ENCODE measurements at places on chromosomes 2 and 18. TPM values are rescaled to one million over a fixed set of nuclear protein-coding genes. Genes with fewer than 3 reads are reported as not detected.

KCNG2 gene
- polyA plus RNA-seq = 0.13 TPM

SEPTIN10 gene
- polyA plus RNA-seq = 47.7 TPM

APCDD1 gene
- polyA plus RNA-seq = 0.31 TPM

FHOD3 gene
- polyA plus RNA-seq = 2.7 TPM

KIAA2012 gene
- 0.07 TPM for polyA plus RNA-seq

SLC16A14 gene
- polyA plus RNA-seq = 0.57 TPM

APLF gene
- 2.4 TPM for polyA plus RNA-seq

ST8SIA5 gene
- 3.0 TPM for polyA plus RNA-seq

TM4SF20 gene
- polyA plus RNA-seq = 0.12 TPM

GAREM2 gene
- 3.8 TPM for polyA plus RNA-seq

GNLY gene
- not detected for polyA plus RNA-seq

G6PC2 gene
- not detected for polyA plus RNA-seq

DPP4 gene
- 1.0 TPM for polyA plus RNA-seq

COL4A4 gene
- 1.3 TPM for polyA plus RNA-seq

FOXD4L1 gene
- polyA plus RNA-seq = not detected

ABCG5 gene
- 0.14 TPM for polyA plus RNA-seq

ALK gene
- not detected for polyA plus RNA-seq

GPR39 gene
- polyA plus RNA-seq = 0.17 TPM

TSGA10 gene
- 24.2 TPM for polyA plus RNA-seq

HJURP gene
- polyA plus RNA-seq = 49.4 TPM

DNAJC27 gene
- 1.9 TPM for polyA plus RNA-seq

LIMS3 gene
- polyA plus RNA-seq = 0.87 TPM

DOK6 gene
- polyA plus RNA-seq = 0.21 TPM

PDE11A gene
- polyA plus RNA-seq = 0.02 TPM

CNGA3 gene
- polyA plus RNA-seq = not detected

TMEM169 gene
- 1.4 TPM for polyA plus RNA-seq

CTLA4 gene
- polyA plus RNA-seq = not detected

NTSR2 gene
- not detected for polyA plus RNA-seq

CFC1 gene
- 0.28 TPM for polyA plus RNA-seq

ITGA4 gene
- polyA plus RNA-seq = 1.2 TPM

DSEL gene
- 5.7 TPM for polyA plus RNA-seq

MREG gene
- polyA plus RNA-seq = 19.4 TPM

MYCN gene
- polyA plus RNA-seq = 50.8 TPM

IL37 gene
- polyA plus RNA-seq = not detected

TUBA3E gene
- polyA plus RNA-seq = 0.31 TPM

DSC2 gene
- polyA plus RNA-seq = 7.9 TPM

OR6B2 gene
- not detected for polyA plus RNA-seq

B3GNT7 gene
- 47.1 TPM for polyA plus RNA-seq

CIB4 gene
- not detected for polyA plus RNA-seq

MRPS9 gene
- 65.2 TPM for polyA plus RNA-seq

ERMN gene
- polyA plus RNA-seq = 0.17 TPM

HOXD10 gene
- polyA plus RNA-seq = not detected

AQP12B gene
- not detected for polyA plus RNA-seq

SP140 gene
- polyA plus RNA-seq = 0.70 TPM

DCAF17 gene
- 11.0 TPM for polyA plus RNA-seq

MSH6 gene
- polyA plus RNA-seq = 86.9 TPM

MSTN gene
- polyA plus RNA-seq = not detected

EGR4 gene
- not detected for polyA plus RNA-seq

ARHGEF33 gene
- polyA plus RNA-seq = 1.6 TPM

KLHL30 gene
- polyA plus RNA-seq = not detected

ABHD1 gene
- polyA plus RNA-seq = 0.55 TPM

PLGLB1 gene
- polyA plus RNA-seq = 1.6 TPM

DSG1 gene
- not detected for polyA plus RNA-seq

PCARE gene
- not detected for polyA plus RNA-seq

PPP1R1C gene
- 18.8 TPM for polyA plus RNA-seq

PSD4 gene
- polyA plus RNA-seq = 0.06 TPM

EVX2 gene
- not detected for polyA plus RNA-seq
